Left lung (tissue), 14 donors: ENCODE measurements at places on chromosomes 16 and 17. TPM values are rescaled to one million over a fixed set of nuclear protein-coding genes. Genes with fewer than 3 reads are reported as not detected.
A peak's percentile ranks its signal among the peaks of the same experiment; 100 is the strongest.

DNA sequence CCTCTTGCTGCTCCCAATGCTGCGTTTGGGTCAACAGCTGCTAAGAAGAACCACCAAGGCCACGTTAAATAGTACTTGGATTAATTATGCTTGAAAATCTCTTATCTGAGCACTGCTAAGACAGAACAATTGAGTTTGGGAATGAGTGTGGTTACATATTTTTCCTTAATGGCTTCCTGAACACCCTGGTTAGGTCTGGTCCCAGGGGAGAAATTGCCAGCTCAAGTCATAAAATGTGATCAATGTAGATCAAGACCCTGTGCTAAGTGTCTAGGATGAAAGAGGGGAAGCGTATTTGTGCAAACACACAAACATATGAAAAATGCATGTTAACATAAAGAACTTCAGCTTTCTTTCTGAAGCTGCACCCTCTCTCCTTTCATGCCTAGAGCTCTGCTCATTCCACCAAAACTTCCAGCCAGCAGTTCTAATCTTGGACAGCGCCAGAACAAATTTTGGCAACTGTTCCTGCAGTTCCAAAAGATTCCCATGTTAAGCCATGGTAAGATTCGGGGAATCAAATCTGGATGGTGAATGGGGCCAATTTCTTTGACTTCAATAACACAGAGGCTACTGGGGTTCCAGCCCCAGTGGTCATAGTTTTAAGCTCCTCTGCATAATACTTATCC, 72.0 kb downstream of the ZFHX3 start:
- H3K27me3 ChIP-seq: no peaks in the 10 kb centered on the region
- H3K27ac ChIP-seq: no peak overlapping the region
- H3K36me3 ChIP-seq: no peaks in the 10 kb centered on the region
- DNase-seq: no peak
- no peaks in the 10 kb centered on the region for H3K4me1 ChIP-seq

GRCh38 chr16:85005285-85006069, 5.9 kb downstream of the ZDHHC7 start:
- H3K36me3 ChIP-seq: no peaks in the 10 kb centered on the region
- peaks cover 37% of the 10 kb centered on the region for H3K4me1 ChIP-seq
- peak overlapping the region; percentile 83 for H3K27ac ChIP-seq
- H3K4me3 ChIP-seq: no peak overlapping the region
- H3K27me3 ChIP-seq: no peaks in the 10 kb centered on the region

DNA sequence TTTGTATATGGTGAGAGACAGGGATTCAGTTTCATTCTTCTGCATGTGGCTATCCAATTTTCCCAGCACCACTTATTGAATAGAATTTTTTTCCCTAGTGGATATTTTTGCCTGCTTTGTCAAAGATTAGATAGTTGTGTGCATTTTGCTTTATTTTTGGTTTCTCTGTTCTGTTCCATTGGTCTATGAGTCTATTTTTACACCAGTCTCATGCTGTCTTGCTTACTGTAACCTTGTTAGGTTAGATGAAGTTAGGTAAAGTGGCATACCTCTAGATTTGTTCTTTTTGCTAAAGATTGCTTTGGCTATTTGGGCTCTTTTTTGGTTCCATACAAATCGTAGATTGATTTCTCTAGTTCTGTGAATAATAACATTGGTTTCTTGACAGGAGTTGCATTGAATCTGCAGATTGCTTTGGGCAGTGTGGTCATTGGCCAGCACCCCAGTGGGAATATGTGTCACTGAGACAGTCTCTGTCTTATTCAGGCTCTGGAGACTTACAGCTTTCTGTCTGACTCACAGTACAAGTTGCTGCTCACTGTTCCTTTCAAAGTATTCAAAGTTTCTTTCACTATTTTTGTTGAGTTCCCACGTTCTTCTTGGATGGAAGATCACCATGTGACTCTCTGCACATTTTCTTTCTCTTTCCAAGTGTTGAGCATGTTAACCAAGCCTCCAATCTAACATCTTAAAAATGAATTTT, 709.1 kb downstream of the CDH11 start:
- H3K27me3 ChIP-seq: no peaks in the 10 kb centered on the region
- H3K36me3 ChIP-seq: no peaks in the 10 kb centered on the region
- no peak for DNase-seq
- no peaks in the 10 kb centered on the region for H3K4me1 ChIP-seq
- H3K27ac ChIP-seq: no peak overlapping the region

DNA sequence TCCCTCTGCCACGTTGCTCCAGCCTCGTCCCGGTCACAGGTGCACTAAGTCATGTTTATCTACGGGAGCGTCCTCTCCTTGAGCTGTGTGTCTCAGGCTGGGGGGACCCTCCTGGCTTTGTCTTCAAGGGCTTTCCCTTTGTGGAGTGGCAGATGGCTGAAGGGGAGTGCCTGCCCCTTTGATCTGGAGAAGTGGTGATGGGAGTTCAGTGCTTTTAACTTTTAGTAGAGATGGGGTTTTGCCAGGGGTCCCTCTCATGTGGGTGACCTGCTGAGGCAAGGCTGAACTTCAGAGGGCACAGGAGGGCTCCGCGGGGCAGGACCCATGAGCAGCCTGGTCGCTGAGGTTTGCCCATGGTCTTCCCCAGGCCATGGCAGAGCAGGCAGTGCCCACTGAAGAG, 73.1 kb upstream of the CDC42EP4 start:
- no peaks in the 10 kb centered on the region for H3K4me1 ChIP-seq
- H3K27me3 ChIP-seq: no peaks in the 10 kb centered on the region
- no peak overlapping the region for H3K27ac ChIP-seq
- peaks cover 4% of the 10 kb centered on the region for H3K36me3 ChIP-seq
- DNase-seq: no peak

Gene KCNJ2
- total RNA-seq: 25.3 TPM

Gene CMTM2
- 0.52 TPM for total RNA-seq

- H3K27ac ChIP-seq: peak overlapping the region; percentile 68
- peak; percentile 38 for DNase-seq
- H3K4me3 ChIP-seq: peak overlapping the region; percentile 87
Measured at GRCh38 chr17:18039535-18040260, 490 bp downstream of the GID4 start.

DNA sequence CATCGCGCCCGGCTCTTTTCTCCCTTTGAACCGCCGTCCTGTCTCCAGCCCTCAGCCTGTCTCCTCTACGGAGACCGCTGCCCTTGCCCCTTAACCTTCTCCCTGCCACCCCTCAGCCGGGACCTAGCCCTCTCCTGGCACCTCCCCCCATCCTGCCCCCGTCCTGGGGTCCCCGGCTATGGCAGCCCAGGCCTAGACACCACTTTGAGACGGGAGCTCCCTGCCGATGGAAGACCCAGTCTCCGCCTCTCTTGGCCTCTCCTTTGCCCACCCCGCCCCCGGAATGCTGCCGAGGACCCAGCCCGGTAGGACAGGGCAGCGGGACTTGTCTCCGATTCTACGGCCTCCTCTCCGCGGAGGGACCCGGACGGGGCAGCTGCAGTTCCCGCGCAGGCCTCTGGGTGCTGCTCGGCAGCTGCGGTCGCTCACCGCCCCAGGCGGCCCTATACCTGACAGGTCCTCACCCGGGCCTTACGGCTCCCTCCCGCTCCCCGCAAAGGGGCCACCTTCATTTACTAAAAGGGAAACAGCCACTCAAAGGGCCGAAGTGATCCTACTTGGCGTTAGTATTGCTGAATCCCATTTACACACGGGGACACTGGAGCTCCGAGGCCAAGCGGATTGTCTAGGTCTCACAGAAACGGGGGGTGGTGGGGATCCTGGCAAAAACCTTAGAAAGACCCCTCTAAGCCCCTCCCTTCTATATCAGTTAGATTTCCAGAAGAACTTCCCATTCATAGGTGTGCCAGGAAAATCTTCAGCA, 32.6 kb upstream of the TAC4 start:
- no peak overlapping the region for H3K27ac ChIP-seq
- H3K27me3 ChIP-seq: peaks cover 16% of the 10 kb centered on the region
- peaks cover 9% of the 10 kb centered on the region for H3K4me1 ChIP-seq
- no peaks in the 10 kb centered on the region for H3K36me3 ChIP-seq
- no peak overlapping the region for H3K4me3 ChIP-seq

DNA sequence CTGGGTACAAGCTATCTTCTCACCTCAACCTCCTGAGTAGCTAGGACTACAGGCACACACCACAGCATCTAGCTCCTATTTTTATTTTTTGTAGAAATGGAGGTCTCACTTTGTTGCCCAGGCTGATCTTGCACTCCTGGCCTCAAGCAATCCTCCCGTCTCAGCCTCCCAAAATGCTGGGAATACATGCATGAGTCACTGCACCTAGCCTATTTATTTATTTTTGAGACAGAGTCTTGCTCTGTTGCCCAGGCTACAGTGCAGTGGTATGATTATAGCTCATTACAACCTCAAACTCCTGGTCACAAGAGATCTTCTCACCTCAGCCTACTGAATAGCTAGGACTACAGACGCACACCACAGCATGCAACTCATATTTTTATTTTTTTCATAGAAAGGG, 40.1 kb upstream of the RGS9 start:
- H3K27ac ChIP-seq: no peak overlapping the region
- H3K4me3 ChIP-seq: no peak overlapping the region
- H3K4me1 ChIP-seq: peaks cover 14% of the 10 kb centered on the region
- DNase-seq: no peak
- no peaks in the 10 kb centered on the region for H3K27me3 ChIP-seq

Gene KRT33A
- not detected for total RNA-seq

Gene CNTROB
- 50.1 TPM for total RNA-seq

GRCh38 chr17:42937712-42938596, 26.3 kb downstream of the AARSD1 start:
- no peaks in the 10 kb centered on the region for H3K27me3 ChIP-seq
- no peak for DNase-seq
- no peaks in the 10 kb centered on the region for H3K4me1 ChIP-seq
- no peaks in the 10 kb centered on the region for H3K36me3 ChIP-seq
- no peak overlapping the region for H3K4me3 ChIP-seq
- no peak overlapping the region for H3K27ac ChIP-seq

Gene ABCC6
- 15.2 TPM for total RNA-seq

Gene IRF8
- 33.6 TPM for total RNA-seq

Gene MT4
- not detected for total RNA-seq

DNA sequence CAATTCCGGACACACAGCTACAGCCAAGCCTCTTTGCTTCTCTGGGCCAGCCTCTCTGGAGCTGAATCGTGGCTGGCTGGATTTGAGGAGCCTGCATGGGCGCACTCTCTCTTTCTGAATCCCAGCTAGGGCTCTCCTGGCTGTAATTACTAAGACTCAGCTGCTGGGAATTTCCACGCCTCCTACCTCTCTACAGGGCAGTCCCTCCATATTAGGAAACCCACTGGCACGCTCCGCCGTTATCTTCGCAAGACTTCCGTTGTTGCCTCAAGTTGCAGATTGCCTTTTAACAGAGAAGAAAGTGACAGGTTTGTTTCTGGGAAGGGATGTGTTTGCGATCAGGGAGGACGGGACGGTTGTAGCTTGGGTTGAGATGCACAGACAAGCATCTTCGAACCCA, 188.4 kb upstream of the NLRP1 start:
- peaks cover 73% of the 10 kb centered on the region for H3K27me3 ChIP-seq
- H3K4me1 ChIP-seq: no peaks in the 10 kb centered on the region
- H3K27ac ChIP-seq: no peak overlapping the region
- no peak overlapping the region for H3K4me3 ChIP-seq
- no peaks in the 10 kb centered on the region for H3K36me3 ChIP-seq
- no peak for DNase-seq

Gene ABCA8
- 23.7 TPM for total RNA-seq

Gene BAHCC1
- 19.8 TPM for total RNA-seq
